ENCODE measurements at places on chromosomes 6 and 20.

GRCh38 chr20:46572153-46572552 lies 21.7 kb upstream of the OCSTAMP start:
- no peak for DNase-seq

- no peak for DNase-seq
Measured at GRCh38 chr20:60232380-60232779, 274.2 kb downstream of the CDH26 start.

- peak; percentile 65 for DNase-seq
Measured at GRCh38 chr20:2922957-2923356, 49.7 kb downstream of the PTPRA start.

GRCh38 chr6:839201-839600 lies 146.3 kb upstream of the EXOC2 start:
- no peak for DNase-seq

- DNase-seq = no peak
Measured at GRCh38 chr20:63255931-63256704, 1.9 kb upstream of the NKAIN4 start.

DNA sequence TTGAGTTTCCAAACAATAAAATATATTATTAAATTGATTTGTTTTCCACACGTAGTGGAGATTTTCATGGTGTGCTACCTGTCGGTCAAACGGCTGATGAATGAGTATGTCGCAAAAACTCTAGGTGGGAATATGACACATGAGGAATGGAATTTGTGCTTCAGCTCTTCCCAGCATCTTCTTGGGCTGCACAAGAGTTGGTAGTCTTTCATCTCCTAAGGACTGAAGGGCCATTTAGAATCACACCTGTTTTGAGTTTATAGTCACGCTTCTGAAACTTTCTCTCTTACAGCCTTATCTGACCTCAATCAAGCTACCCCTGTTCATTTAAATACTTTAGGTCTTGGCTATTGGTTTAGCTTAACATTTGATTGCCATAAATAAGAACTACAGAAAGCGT lies 157.7 kb upstream of the AKAP12 start:
- DNase-seq = peak; percentile 7

DNA sequence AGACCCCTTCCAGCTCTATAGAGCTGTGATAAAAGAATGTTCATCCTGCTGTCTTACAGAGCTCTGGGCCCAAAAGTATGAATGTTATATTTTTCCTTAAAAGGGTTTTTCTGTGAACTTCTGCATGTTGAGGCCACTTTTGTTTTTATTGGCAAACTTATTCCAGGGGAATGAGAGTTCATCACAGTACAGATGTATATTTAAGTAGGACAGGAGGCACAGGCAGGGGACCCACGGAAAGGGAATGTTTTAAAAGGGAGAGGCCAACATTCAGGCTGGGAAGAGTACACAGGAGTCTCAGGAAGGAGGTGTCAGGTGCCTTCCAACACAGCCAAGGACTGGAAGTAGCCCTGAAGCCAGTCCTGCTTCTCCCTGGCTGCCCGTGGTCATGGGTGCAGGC lies 148.4 kb downstream of the EYA2 start:
- DNase-seq = no peak

- no peak for DNase-seq
Measured at GRCh38 chr6:67629258-67629657, 1005.8 kb upstream of the ADGRB3 start.

- no peak for DNase-seq
Measured at GRCh38 chr20:31839782-31840487, 5.5 kb downstream of the FOXS1 start.

DNA sequence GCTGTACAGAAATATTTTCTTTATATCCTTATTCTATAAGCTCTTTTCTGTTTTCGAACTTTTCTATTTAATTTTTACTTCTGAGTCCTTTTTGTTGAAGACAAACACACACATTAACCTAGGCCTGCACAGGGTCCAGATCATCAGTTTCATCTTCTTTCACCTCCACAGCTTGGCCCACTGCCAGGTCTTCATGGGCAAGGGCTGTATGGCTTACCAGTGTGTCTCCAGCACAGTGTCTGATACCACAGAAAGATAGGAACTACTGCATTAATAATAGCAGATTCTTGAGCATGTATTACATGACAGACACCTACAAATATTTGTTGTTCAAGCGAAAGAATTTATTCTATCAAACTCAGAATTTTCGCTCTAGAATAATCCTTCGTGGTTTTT lies 24.4 kb downstream of the QKI start:
- DNase-seq = no peak

- DNase-seq = no peak
Measured at GRCh38 chr20:7432612-7433011, 507.6 kb downstream of the HAO1 start.

- no peak for DNase-seq
Measured at GRCh38 chr6:72363844-72364740, 257.8 kb upstream of the KCNQ5 start.

- no peak for DNase-seq
Measured at GRCh38 chr6:170456334-170456733, 96.8 kb downstream of the PSMB1 start.

GRCh38 chr6:41659935-41660334 lies 21.7 kb downstream of the MDFI start:
- DNase-seq = peak; percentile 31

- DNase-seq = no peak
Measured at GRCh38 chr6:114312931-114313330, 29.9 kb downstream of the HS3ST5 start.

DNA sequence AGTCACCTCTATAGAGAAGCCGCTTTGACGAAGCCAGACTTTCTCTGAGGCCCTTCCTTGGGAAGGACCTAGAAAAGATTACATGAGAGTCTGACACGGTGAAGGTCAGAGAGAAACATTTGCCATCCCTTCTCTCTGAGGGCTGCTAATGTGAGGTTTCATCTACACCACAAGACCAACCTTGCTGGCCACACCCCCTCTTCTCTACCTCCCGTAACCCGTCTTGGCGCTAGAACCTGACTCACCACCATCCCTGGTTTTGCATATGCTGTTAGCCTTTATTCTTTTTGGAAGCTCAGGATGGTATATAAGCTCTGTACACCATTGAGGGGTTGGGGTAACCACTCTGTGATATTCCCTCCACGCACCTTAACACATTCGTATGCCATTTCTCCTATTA lies 63.6 kb downstream of the FOXF2 start:
- no peak for DNase-seq

GRCh38 chr6:159445351-159445750 lies 247.7 kb downstream of the SOD2 start:
- DNase-seq = no peak

DNA sequence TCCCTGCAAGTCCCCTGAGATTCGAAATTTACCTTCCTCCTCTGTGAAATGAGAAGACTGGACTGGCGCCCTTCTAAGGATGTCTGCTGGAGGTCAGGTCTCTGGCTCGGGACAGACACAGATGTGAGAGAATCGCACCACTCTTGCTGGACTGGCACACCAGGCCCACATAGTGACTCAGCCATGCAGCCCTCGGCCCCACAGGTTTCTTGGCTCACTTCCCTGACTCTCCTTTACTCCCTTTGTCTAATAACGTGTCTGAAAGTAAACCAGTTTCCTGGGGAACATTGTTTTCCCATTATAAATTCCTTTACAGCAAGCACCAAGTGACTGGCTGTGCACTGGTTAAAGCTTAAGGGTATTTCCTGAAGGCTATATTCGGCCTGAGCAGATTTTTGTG lies 106.7 kb upstream of the PLEKHG1 start:
- no peak for DNase-seq

- peak; percentile 69 for DNase-seq
Measured at GRCh38 chr6:83514866-83515466, 2.6 kb downstream of the PRSS35 start.

GRCh38 chr20:47456952-47457724 lies 44.5 kb upstream of the NCOA3 start:
- DNase-seq = no peak

DNA sequence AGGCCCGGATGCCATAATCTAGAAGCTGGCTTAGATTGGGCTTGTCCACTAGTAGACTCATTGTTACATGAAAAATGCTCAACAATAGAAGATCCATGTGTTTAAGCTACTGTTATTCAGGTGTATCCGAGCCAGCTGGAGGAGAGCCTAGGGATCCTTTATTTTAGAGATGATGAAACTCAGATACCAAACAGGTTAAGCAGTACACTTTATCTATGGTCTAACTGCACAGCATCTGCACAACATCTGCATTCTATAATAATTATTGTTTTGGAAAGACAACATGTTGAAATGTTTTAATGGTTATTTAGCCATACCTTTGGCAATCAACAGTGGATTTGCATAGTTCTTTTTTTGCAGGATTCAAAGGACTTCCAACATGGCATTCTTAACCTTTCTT lies 134.1 kb downstream of the RFPL4B start:
- DNase-seq = no peak

DNA sequence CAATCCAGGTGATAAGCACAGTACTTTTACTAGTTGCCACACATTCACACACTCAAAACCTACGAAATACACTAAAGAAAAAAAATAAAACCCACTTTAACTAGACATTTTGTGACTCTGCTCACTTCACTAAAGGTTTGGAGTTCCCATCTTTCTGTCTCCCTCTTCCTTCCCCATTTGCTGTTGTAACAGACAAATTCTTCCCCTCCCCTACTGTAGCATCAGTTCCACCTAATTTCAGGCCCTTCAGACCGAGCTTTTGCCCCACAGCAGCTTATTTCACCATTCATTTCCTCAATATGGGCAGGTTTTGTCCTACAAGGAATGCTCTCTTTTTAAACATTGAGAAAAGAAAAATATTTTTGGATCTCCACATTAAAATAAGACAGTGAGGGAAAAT lies 31.3 kb upstream of the MRAP2 start:
- no peak for DNase-seq

DNA sequence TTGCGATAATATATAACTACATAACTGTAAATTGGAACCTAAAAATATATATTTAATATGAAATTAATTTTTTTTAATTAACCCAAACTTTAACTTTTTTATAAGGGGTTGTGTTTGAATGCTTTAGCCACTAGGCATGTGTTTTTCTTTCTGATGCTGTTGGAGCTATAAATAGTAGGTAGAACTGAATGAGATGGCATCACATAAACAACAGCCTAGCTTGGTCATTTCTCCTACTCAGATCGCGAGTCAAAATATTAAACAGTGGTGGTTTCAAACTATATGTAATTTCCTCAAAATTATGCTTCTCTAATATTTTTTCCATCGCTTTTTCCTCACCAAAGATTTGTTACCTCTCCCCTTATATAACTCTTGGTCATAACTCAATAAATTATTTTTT lies 243.2 kb downstream of the ARID1B start:
- DNase-seq = no peak

- no peak for DNase-seq
Measured at GRCh38 chr6:107735906-107736635, 88.0 kb downstream of the SCML4 start.

DNA sequence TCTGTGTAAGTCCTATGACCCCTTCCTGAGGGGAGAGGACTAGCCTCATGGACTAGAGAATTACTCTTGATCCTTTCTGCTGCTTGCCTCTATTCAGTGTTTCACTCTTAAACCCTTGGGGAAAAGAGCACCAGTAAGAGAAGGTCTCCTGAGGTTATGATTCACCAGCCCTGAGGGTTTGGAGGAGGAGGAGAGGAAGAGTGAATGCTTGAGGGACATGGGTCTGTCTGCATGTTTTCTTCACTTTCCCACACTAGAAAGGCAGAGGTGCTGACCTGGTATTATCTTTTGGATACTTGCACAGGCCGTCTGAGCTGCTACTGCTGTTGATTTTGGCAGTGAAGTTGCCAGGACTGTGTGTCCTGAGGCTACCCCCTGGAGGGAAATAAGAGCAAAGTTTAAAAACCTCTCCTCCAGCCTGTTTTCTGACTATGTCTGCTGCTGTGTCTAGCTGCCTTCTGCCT lies 78.3 kb downstream of the CD109 start:
- DNase-seq = no peak

GRCh38 chr6:15359335-15359862 lies 113.5 kb downstream of the JARID2 start:
- no peak for DNase-seq

DNA sequence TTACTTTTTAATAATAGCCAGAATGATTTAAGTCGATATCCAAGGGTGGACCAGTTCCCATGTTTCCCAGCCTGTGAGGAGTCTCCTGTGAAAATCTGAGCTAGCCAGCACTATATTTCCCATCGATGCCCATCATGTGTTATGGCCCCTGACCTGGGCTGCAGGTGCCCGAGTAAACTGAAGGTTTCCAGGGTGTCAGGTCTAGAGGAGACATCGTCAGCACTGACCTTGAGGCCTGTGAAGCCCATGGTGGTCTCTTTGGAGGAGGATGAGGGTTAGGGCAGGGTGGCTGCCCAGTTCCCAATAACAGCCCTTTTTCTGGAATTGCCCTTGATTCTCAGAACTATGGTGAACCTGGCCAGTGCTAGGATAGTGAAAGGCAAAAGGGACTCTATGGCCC lies 63.0 kb upstream of the TOP1 start:
- no peak for DNase-seq

DNA sequence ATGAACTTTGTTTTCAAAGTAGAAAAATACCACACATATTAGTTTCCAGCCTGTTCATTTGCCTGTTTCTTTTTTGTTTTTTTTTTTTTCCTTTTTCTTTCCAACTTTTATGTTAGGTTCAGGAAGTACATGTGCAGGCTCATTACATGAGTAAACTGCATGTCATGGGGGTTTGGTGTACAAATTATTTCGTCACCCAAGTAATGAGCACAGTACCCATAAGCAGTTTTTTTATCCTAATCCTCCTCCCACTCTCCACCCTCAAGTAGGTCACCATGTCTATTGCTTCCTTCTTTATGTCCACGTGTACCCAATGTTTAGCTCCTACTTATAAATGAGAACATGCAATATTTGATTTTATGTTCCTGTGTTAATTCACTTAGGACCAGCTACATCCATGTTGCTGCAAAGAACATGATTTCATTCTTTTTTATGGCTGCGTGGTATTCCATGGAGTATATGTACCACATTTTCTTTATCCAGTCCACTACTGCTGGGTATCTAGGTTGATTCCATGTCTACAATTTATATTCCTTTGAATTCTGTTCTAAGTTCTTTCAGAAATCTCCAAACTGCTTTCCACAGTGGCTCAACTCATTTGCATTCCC lies 31.8 kb downstream of the SNX14 start:
- no peak for DNase-seq

DNA sequence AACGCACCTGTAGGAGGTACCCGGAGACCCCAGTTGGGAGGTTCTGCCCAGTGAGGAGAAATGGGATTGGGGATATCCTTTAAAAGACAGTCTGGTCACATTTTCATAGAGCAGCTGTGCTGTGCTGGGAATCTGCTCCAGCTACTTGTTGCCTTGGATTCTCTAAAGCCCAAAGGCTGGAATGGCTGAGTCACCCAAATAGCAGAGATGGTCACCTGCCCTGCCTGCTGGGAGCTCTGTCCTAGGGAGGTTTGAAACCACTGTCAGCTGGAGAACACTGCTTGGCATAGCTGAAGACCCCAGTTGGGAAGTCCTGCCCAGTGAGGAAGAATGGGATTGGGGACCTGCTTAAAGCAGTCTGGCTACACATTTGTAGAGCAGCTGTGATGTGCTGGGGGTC lies 34.8 kb upstream of the TFB1M start:
- no peak for DNase-seq

GRCh38 chr6:131937703-131938631 lies 13.2 kb downstream of the CCN2 start:
- DNase-seq = no peak

All from endodermal cell (in vitro differentiated cells).